Adrenal gland (tissue), 19 donors: ENCODE measurements at places on chromosomes 3 and 15. TPM values are rescaled to one million over a fixed set of nuclear protein-coding genes. Genes with fewer than 3 reads are reported as not detected.
A peak's percentile ranks its signal among the peaks of the same experiment; 100 is the strongest.

DVL3 gene
- 94.1 TPM for total RNA-seq

TGM4 gene
- 0.18 TPM for total RNA-seq

BFSP2 gene
- not detected for total RNA-seq

CLDN18 gene
- total RNA-seq = 0.25 TPM

CKMT1B gene
- total RNA-seq = 1.1 TPM

CHRNA7 gene
- 0.57 TPM for total RNA-seq

DPPA4 gene
- total RNA-seq = 0.26 TPM

ASB14 gene
- total RNA-seq = not detected

FBXW12 gene
- total RNA-seq = not detected

SPESP1 gene
- total RNA-seq = 2.4 TPM

TRPM1 gene
- total RNA-seq = not detected

EPHB1 gene
- 0.12 TPM for total RNA-seq

GRCh38 chr3:172288651-172289050, 159.6 kb downstream of the GHSR start:
- no peak for DNase-seq

- no peak for DNase-seq
Measured at GRCh38 chr15:82548700-82549099, 8.4 kb upstream of the RPS17 start.

GRCh38 chr3:48555231-48555948, 1.2 kb downstream of the PFKFB4 start:
- DNase-seq = no peak

DNA sequence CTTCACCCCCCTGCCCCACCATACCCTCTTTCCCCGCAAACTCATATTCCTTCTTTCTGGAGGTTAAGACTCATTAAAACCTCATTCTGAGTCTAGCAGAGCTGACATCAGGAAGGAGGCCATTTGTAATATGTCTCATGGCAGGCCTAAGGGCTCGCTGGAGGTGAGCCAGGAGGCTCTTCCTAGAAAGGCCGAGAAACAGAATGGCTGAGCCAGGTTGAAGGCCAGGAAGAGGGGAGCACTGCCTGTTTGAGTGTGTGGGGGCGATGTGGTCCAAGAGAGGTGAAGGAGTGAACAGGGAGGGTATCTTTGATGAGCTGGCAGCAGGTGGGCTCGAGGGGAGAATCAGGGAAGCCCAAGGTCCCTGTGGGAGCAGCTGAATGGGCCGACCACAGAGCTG, 317.3 kb downstream of the TLE3 start:
- DNase-seq = no peak

DNA sequence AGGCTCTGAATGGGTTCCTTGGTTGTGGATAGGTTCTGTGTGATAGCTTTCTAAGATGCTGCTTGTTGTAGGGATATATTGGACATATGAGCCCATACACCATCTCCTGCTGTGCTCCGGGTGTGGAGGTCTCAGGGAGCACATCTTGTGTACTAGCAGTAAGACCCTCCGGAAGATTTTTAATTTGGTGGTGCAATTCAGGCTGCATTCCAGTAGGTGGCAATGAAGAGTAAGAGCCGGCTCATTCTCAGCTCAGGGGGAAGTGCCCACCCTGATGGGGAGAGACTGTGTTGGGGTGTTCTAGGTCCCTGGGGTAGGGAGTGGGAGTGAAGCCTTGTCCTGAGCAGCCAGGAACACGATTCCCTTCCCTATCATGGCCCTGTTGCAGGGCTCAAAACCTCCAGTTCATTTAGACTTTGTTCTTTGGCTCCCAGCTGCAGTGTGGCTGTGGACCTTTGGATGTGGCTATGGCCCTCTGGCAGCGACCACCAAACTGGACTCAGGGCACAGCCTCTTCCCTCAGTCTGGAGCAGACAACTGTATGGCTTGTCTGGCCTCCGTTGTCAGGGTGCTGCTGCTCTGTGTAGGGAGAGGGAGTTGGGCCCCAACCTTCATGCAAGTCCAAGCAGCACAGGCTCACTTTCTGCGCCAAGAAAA, 104.7 kb downstream of the UNC13C start:
- no peak for DNase-seq

GRCh38 chr3:15815696-15816095, 17.9 kb upstream of the ANKRD28 start:
- no peak for DNase-seq

- DNase-seq = no peak
Measured at GRCh38 chr15:66006986-66007385, 137.7 kb downstream of the RAB11A start.

GRCh38 chr3:152193673-152194267, 75.0 kb upstream of the MBNL1 start:
- no peak for DNase-seq

DNA sequence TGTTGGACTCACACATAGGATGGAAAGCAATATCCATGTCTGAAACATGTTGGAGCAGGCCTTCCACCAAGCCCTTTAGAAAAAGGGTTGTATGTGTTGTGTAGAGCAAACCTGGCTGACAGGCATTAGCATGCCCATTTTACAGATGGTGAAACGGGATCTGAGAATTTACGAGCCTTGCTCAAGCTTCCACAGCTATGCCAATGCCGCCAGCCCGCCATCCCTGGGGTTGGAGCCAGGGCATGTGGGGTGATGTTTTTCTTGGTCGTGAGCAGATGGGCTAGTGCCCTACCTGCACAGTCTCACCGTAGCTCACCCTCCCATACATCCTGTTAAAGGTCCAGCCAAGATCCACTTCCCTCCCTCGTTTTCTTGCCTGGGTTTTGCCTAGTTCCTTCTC, 97.5 kb upstream of the TLE3 start:
- no peak for DNase-seq

DNA sequence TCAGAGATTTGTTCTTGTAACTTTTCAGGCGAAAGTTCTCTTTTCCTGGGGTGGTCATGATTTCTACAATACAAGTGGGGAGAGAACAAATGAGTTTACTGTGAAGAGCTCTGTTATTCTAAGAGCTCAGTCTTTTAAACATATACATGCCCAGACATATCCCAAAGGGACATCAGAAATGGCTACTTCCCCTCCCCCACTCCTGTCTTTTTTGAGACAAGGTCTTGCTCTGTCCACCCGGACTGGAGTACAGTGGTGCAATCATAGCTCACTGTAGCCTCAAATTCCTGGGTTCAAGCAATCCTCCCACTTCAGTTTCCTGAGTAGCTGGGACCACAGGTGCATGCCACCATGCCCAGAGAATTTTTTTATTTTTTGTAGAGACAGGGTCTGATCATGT, 18.2 kb downstream of the KPNA1 start:
- no peak for DNase-seq

DNA sequence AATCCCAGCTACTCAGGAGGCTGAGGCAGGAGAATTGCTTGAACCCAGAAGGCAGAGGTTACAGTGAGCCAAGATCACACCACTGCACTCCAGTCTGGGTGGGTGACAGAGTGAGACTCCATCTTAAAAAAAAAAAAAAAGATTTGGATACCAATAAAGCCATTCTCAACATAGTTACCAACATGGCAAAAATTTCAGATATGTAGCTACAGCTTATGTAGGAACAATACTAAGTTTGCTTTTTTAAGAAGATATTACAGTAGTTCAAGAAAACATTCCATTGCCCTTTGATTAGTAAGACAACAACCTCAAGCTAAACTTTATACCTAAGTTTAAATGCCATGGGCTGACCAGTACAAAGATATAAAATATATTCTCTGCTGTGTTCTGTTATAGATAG, 34.4 kb downstream of the ZNF106 start:
- no peak for DNase-seq

GRCh38 chr3:12544652-12545472, 437 bp downstream of the MKRN2OS start:
- DNase-seq = no peak

GRCh38 chr3:25904206-25904605, 114.3 kb downstream of the OXSM start:
- no peak for DNase-seq

GRCh38 chr3:42853739-42854302, 21.9 kb downstream of the CYP8B1 start:
- peak; percentile 41 for DNase-seq

DNA sequence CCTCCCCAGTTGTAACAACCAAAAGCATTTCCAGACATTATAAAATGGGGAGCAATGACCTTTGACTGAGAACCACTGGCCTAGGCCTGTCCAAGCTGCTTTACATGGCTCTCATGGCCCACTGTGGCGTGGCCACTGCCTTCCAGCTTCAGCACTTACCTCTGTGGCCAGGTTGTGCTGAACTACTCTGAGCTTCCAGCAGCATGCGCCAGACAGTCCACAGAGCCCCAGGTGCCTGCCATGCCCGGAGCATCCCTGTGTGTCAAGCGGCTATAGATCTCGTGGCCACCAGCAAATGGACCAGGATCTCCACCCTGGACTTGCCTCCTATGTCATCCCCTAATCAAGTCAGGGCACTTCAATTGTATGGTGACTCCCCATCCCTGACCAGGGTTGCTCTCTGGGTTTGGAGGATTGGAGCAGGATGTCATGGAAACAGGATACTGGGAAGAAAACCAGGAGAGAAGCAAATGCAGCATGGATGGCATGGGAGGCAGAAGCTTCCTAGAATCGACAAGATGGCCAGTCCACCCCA, 199.7 kb downstream of the UACA start:
- DNase-seq = no peak

- no peak for DNase-seq
Measured at GRCh38 chr3:32493437-32494414, 8.9 kb downstream of the CMTM6 start.

DNA sequence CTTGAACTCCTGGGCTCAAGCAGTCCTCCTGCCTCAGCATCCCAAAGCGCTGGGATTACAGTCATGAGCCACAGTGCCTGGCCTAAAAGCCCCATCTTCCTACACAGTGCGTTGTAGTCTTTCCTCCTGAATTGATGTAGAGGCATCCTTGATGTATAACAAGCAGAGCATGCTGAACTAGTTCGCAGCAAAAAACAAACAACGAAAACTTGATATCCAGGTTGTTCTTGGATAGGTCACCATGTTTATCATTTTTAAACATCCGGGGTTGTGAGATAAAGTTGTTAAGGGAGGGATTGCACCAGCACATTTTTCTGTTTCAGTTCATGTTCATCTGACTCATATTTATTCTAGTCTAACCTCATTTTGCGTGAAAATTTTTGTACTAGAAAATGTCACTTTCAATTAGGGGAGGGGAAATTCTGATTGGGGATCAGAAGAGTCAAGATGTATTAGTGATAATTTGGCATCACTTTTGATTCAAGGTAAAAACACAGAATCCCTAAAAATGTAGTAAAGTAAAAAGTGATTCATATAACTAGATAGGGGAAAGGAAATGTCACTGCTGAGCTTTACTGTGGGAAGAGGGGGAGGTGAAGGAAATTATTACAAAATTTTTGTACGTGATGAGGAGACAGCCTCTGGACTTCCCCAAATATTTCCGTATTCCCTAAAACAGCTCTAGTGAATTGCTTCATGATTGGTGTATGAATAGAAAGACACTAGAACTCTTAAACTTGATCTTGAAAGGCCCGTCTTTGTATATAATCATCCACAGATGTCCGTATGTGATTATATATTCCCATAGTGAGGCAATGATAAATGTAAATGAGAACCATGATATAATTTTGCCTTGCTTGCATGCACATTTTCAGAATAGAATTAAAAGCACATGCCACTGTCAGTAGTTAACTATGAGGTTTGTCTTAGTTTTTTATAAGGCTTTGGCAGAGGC, 22.9 kb downstream of the RAB8B start:
- DNase-seq = no peak

DNA sequence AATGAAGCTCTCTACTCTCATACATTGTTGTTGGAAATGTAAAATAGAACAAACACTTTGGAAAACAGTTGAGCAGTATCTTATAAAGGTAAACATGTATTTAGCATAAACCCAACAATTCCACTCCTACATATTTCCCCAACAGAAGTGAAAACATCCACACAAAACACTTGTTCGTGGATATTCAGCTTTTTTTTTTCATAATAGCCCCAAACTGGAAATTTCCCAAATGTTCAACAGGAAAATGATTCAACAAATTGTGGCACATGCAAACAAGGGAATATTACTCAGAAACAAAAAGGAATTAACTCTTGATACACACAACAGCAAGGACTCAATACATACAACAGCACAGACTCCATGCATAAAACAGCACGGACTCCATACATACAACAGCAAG, 28.5 kb downstream of the RFTN1 start:
- no peak for DNase-seq

GRCh38 chr3:157922614-157923013, 183.6 kb downstream of the SHOX2 start:
- DNase-seq = no peak

- DNase-seq = no peak
Measured at GRCh38 chr15:67190326-67190725, 64.1 kb downstream of the AAGAB start.

DNA sequence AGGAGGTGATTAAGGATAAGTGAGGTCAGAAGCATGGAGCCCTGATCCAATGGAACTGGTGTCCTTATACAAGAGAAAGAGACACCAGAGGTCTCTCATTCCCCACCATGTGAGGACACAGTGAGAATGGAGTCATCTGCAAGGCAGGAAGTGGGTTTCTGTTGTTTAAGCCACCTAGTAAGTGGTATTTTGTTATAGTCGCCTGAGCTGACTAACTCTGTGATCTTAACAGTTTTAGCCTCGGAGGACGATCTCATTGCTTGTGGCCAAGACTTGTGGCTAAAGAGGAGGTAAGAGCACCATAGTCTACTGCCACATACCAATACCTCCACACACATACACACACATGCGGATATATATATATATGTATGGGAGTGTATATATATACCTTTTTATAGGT, 73.8 kb downstream of the MCTP2 start:
- DNase-seq = no peak

DNA sequence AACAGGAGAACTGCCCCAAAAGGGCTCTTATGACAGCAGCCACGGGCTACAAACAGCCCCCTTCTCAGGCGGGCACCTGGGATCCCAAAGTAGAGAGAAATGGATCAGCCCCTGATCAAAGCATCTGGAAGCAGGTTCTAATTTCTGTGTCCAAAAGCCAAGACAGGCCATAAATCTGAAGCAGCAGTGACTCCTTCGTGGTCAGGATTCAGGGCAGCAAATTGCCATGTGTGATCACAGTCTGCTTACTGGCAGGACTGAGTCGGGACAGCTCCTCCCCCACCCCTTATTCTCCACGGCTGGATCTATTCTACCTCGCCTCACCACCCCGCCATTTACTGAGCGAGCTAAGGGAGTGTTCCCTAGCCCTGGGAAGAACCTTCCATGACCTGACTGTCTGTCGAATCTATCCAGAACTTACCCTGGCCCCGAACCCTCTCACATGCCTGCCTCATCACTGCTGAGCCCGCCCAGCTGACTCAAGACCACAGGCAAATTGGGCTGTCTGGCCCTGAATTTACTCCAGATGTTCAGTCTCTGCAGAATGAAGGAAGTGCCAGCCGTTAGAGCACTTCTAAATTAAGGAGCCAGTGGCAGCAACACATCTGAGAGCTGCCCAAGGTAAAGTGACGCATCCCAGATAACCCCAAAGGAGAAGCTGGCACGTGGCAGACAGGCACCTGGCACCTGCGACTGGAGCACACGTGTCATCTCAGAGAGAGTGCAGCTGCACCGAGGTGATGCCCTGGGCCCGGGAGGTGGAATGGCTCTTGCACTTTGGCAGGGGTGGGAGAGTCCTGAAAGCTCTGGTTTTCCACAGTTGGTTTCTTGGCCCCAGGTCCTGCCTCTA, 1.3 kb downstream of the LRRC15 start:
- DNase-seq = no peak

GRCh38 chr3:62777130-62777529, 98.1 kb downstream of the CADPS start:
- DNase-seq = no peak
